Endothelial cell of umbilical vein (primary cell): ENCODE measurements at places on chromosomes 6 and 20. TPM values are rescaled to one million over a fixed set of nuclear protein-coding genes. Genes with fewer than 3 reads are reported as not detected.

Gene ISM1
- not detected in 2 replicates for total RNA-seq

Gene RBM12
- total RNA-seq = 98.0 and 105 TPM in 2 replicates

Gene HLA-DMA
- total RNA-seq = 0.53 and 1.2 TPM in 2 replicates

Gene SUPT3H
- total RNA-seq = 8.4 and 9.8 TPM in 2 replicates

Gene HMGCLL1
- total RNA-seq = not detected in 2 replicates

Gene TXLNB
- total RNA-seq = 0.18 and 0.28 TPM in 2 replicates

Gene SCRT2
- not detected in 2 replicates for total RNA-seq

Gene ATP6V1G2
- 0.84 and 1.4 TPM in 2 replicates for total RNA-seq

Gene ZSCAN23
- total RNA-seq = 1.6 and 1.7 TPM in 2 replicates

Gene LCA5
- 4.2 and 4.9 TPM in 2 replicates for total RNA-seq

Gene RAET1E
- not detected in 2 replicates for total RNA-seq

Gene GPR6
- total RNA-seq = not detected in 2 replicates

Gene EYS
- 0.27 and 0.81 TPM in 2 replicates for total RNA-seq

Gene FAM209B
- not detected in 2 replicates for total RNA-seq

Gene SLC26A8
- not detected in 2 replicates for total RNA-seq

Gene ULBP1
- 0.33 and 2.3 TPM in 2 replicates for total RNA-seq
